ENCODE measurements at places on chromosomes 16 and 17. TPM values are rescaled to one million over a fixed set of nuclear protein-coding genes. Genes with fewer than 3 reads are reported as not detected.

The SLC35B1 gene
- total RNA-seq = 54.1 TPM

The NKD1 gene
- total RNA-seq = 1.6 TPM

The EVPL gene
- not detected for total RNA-seq

The NOL3 gene
- 14.8 TPM for total RNA-seq

The KREMEN2 gene
- not detected for total RNA-seq

The DNAH2 gene
- not detected for total RNA-seq

The ENPP7 gene
- not detected for total RNA-seq

The AOC2 gene
- total RNA-seq = 2.0 TPM

The OR2C1 gene
- total RNA-seq = not detected
